SJSA1 (cell line): ENCODE measurements at places on chromosomes 3 and 15. TPM values are rescaled to one million over a fixed set of nuclear protein-coding genes. Genes with fewer than 3 reads are reported as not detected.

CAMP gene
- total RNA-seq: not detected in 2 replicates

ACAD9 gene
- total RNA-seq: 29.2 and 29.3 TPM in 2 replicates

ITPKA gene
- 4.4 and 5.7 TPM in 2 replicates for total RNA-seq

QRICH1 gene
- 37.8 and 77.3 TPM in 2 replicates for total RNA-seq

FBXO40 gene
- not detected in 2 replicates for total RNA-seq

SLC9C1 gene
- total RNA-seq: not detected in 2 replicates

ADCY5 gene
- total RNA-seq: 0.16 and 0.82 TPM in 2 replicates

FYTTD1 gene
- total RNA-seq: 20.9 and 52.2 TPM in 2 replicates

- no peak for DNase-seq
Measured at GRCh38 chr15:25236861-25237155, 202.0 kb downstream of the UBE3A start.

DNA sequence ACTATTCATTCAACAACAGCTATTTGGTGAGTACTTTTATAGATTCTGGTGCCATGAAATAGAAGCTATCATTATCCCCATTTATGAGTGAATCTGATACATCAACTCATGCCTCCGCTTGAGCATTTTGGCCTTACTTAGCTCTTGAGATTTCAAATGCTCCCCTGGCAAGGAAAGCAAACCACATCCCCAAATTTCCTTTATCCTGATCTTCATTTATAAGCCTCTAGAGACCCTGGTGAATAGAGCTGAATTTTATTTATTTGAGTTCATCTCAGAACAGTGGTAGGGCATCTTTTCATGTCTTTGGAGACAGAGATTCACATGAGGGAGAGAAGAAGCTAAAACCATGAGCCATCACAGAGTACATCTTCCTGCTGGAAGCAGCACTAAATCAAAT, 317.2 kb downstream of the SLC9A9 start:
- no peak for DNase-seq

DNA sequence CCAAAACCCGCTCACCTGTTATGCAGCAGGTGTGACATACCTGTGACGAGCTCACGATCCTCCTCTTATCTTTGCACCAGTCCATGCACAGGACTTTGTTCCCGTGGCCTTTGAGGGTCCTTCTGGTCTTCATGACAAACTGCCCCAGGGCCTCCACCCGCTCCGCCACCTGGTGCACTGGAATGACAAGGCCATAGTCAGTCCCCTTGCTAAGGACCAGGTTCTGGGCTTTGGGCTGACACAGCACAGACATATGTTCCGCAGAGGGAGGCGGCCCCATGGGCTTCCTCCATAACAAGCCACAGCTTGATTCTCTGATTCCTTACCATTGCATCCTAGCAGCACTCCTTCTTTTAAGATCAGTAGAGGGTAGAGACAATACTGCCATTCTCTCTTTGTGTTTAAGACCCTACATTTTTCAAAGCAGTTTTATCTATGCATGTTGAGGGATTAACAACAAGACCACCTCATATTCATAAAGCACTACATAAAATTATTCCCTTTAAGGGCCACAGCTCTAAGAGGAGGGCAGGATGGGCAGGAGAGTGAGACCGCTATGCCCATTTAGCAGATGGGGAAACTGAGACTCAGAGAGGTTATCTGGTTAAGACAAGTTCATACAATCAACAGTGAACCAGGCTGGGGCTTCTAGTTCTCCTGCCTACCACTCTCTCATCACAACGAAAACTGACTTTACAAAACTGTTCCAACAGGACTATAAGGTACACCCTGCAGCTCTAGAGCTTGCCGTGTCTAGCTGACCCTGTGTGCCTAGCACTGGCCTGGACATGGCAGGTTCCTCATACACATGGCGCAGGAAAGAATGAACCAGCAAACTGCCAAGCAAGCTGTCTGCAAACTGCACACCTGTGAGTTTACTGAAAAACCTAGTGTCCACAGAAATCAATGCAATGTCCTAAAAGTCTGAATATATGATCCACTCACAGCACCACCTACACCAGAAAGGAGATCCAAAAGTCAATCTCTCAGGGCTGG, 37.0 kb downstream of the GNB5 start:
- peak; percentile 38 for DNase-seq

- no peak for DNase-seq
Measured at GRCh38 chr15:83854950-83855707, 201.2 kb downstream of the ADAMTSL3 start.

- DNase-seq: no peak
Measured at GRCh38 chr3:112137781-112138180, 4.7 kb upstream of the GCSAM start.

DNA sequence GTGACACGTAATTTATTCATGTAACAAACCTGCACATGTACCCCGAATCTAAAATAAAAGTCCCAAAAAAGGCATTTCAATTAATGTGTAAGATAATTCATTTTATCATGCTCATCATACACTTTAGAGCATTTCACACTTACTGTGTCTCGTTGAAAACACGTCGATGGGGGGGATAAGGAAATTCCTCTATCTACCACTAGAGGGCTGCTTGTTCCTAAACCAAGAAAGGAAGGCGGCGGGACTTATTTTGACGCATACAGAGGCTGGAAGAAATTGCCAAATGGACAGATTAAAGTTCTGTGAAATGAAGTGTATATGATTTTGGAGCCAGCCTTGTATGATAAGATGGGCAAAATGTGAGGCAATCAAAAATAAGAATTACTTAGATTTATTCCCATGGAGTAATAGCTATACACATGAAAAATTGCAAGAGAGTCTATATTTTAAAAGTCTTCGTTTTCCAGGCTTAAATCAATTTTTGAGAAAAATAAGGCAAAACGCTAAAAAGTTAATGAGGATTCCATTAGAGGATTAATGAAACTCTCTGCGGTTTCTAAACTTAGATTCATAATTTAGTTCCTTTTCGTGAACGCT, 346.8 kb downstream of the CNTN3 start:
- peak; percentile 37 for DNase-seq

GRCh38 chr3:191987831-191988350, 526.9 kb downstream of the PYDC2 start:
- DNase-seq: no peak

DNA sequence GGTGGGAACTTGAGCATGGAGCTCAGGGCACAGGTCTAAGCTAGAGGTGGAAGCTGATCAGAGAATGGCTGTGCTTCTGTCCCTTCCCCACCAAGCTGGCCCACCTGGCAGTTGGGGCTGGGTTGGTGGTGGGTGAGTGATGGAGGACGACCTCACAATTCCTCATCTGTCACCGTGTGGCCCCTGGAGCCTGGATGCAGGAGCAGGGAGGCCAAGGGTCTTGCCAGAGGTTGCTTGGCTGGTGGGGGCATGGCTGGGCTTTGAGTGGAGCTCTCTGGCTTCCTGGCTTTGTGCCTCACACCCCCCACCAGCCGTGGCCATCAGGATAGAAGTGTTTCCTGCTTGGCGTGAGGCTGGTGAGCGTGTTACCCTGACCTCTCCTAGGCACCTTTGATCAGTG, 36.0 kb downstream of the FBLN2 start:
- DNase-seq: no peak

- no peak for DNase-seq
Measured at GRCh38 chr15:71393383-71393782, 278.1 kb downstream of the THSD4 start.

- peak; percentile 60 for DNase-seq
Measured at GRCh38 chr3:182682263-182683241, 110.8 kb upstream of the ATP11B start.
